ENCODE measurements at places on chromosomes 2 and 18.
A peak's percentile ranks its signal among the peaks of the same experiment; 100 is the strongest.

- DNase-seq, result peak; percentile 59
Measured at GRCh38 chr2:106095478-106096298, 98.4 kb downstream of the UXS1 start.

DNA sequence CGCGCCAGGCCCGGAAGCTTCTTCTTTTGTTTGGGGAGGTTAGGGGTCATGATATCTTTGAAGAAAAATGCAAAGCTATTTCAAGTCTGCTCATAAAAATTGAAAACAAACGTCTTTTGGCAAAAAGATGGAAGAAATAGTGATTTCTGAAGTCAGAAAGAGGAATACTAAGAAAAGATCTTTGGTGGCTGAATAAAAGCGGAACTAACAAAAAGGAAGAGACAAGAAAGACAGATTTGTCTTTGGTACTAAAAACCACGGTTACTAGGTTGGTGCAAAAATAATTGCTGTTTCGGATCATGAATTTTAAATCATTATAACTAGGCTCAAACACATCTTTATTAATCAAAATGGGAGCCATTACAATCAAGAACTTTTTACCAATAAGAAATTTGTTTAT, 164.6 kb upstream of the TRIB2 start:
- no peak for DNase-seq

DNA sequence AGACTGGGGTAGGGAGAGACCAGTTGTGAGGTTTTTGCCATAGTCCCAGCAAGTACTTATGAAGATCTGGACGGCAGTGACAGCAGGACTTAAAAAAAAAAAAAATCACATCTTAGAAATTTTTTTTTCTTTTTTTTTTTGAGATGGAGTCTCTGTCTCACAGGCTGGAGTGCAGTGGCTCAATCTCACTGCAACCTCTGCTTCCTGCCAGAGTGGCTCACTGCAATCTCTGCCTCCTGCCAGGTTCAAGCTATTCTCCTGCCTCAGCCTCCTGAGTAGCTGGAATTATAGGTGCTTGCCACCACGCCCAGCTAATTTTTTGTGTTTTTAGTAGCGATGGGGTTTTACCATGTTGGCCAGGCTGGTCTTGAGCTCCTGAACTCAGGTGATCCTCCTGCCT, 22.4 kb upstream of the STAT4 start:
- DNase-seq, result no peak

DNA sequence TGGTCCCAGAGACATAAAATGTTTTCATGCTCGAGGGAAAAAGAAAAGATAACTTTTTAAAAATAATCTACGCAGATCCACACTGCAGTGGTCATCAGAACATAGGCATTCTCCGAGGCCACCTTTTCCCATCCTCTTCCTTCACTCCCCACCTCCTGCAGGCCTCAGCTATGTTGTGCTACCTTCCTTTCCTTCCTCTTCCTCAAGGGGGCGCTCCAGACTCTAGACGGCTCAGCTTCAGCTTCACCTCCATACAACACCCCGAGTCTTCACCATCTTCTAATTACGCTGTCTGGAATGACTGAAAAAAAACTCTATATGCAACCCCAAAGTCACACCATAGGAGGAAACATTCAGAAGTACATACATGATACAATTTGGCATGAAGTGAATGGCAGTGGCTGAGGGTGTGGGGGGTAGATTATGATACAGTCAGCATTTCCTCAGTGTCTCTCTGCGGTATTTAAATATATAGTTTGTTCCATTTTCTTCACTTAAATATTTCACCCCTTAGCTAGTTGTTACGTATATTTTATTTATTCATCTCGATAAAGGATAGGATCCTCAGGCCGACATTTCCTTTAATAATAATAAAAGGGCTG, 583.6 kb downstream of the IRS1 start:
- peak; percentile 25 for DNase-seq

GRCh38 chr2:23169896-23170295, 215.1 kb upstream of the KLHL29 start:
- no peak for DNase-seq

GRCh38 chr2:56801770-56802169, 618.0 kb downstream of the CCDC85A start:
- no peak for DNase-seq

DNA sequence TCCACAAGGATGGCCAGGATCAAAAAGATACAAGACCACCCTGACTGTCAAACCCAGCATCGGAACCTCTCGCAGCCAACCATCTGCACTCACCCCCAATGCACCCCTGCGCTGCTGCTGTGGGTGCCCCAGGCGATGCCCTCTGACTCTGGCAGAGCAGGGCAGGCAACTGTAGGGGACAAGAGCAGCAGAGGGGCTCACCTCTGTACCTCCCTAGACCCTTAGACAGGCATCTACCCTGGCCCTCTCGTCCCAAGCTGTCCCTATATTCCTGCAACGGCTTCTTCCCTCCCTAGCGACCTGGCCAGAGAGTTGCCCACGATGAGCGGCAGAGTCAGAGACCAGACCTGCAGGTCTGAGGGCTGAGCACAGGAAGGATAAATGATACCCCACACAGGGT, 128.2 kb downstream of the HDAC4 start:
- no peak for DNase-seq

GRCh38 chr2:185012643-185013042, 414.3 kb downstream of the ZNF804A start:
- DNase-seq, result no peak

DNA sequence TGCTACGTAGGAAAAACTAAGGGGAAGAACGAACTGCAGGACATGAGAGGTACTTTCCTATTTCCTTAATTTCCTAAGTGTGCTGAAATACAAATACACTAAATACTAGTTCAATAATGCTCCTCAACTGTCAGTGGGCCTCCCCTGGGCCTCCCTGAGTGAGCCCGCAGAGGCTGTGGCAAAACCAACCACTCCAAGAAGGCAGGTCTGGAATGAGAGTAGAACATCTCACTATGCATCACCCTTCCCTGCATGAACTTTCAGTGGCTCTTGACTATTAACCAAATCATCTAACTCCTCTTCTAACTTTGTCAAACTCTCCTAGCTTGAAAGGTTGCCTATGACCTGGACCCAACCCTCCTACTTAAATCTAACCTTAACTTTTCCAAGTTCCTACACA, 84.6 kb downstream of the THADA start:
- DNase-seq, result peak; percentile 17

DNA sequence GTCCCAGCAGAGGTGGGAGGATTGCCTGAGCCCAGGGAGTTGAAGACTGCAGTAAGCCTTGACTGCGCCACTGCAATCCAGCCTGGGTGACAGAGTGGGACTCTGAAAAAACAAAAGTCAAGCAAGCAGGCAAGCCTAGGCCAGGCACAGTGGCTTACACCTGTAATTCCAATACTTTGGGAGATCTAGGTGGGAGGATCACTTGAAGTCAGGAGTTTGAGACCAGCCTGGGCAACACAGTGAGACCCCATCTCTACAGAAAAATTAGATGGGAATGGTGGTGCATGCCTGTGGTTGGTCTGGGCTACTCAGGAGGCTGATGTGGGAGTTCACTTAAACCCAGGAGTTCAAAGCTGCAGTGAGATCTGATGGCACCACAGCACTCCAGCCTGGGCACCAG, 28.6 kb downstream of the STARD7 start:
- DNase-seq, result no peak

- DNase-seq, result no peak
Measured at GRCh38 chr2:239589833-239590232, 189.0 kb upstream of the HDAC4 start.

- no peak for DNase-seq
Measured at GRCh38 chr18:42675810-42676209, 439.7 kb downstream of the RIT2 start.

DNA sequence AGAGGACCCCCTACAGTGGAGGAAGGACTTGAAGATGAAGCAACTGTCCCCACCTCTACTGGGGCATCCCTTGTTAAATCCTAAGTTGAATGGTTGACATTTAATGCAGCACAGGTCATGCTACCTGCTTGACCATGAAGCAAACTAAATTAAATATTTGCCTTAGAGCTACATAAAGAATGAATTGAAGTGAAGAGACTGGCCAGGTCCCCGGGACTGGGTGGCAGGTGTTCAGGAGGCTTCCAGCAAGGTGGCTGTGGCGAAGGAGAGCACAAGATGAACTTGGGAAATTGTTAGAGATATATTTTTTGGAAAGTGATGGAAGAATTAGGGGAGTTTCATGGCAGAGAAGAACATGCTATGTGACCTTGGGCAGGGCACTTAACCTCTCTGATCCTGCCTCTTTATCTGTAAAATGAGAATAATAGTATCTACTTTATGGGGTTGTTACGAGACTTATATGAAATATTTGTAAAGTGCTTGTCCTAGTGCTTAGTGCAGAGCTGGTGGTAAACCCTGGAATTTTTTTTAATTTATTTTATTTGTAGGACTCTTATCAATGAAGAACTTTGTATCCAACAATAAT, 37.3 kb downstream of the EFR3B start:
- DNase-seq, result no peak

GRCh38 chr2:105821428-105822125, 76.9 kb downstream of the NCK2 start:
- DNase-seq, result peak; percentile 2

- no peak for DNase-seq
Measured at GRCh38 chr18:70176537-70176936, 28.9 kb downstream of the RTTN start.

GRCh38 chr2:48613211-48613610, 4.4 kb upstream of the GTF2A1L start:
- DNase-seq, result no peak

GRCh38 chr2:53334610-53335009, 433.0 kb upstream of the CHAC2 start:
- DNase-seq, result no peak

GRCh38 chr2:100577777-100578176, 15.0 kb downstream of the PDCL3 start:
- no peak for DNase-seq

DNA sequence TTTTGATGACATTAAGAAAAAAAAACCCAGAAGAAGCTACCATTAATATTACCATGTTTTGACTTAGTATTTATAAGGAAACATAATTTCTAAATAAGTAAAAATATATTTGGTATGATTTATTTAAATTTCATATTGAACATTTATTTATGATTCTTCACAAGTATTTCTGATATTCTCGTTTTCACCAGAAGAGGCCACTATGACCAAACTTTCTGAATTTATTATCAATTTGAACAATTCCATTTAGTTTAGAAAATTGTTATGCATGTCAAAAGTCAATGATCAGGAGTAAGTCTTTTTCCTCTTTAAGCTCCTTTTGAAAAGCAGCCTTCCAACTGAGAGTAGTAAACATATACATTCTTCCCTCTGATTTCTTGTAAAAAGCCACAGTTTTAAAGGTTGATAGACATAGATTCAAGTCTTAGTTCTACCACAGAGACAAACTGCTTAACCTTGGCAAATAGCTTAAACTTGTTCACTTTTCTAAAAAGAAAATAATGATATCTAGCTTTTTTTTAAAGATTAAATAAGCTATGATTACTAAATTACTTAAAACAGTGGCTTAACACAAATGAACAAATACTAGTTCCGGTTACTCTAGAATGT, 329.9 kb downstream of the TRIB2 start:
- DNase-seq, result no peak

DNA sequence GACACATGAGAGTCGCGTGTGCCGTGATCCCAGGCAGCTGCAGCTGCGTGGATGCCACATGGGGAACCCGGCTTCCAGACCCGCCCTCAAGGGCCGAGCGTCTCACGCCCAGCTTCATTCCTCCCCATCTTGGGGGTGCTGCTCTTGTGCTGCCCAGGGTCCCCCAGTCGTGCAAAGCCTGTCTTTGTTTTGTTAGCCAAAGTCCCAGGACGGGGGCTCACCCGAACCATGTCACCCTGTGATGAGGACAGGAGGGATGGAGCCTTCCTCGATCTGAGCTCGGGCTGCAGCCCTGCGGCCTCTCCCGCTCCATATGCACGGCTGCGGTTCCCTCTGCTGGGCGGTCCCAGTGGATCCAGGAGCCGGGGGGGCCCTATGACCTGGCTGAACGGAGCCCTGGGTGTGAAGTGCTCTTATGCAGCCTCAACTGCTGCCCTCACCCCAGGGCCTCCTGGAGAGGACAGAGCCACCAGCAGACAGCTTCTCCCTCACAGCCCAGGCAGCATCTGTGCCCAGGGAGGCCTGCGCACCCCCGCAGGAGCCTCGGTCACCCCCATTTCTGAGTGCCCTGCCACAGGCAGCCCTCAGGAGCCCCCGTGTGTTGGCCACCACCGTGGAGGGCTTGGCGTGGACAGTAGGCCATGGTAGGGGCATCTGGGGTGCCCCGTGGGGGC, 99.0 kb upstream of the CTDP1 start:
- no peak for DNase-seq

GRCh38 chr2:186256540-186256939, 229.5 kb upstream of the ZC3H15 start:
- no peak for DNase-seq

DNA sequence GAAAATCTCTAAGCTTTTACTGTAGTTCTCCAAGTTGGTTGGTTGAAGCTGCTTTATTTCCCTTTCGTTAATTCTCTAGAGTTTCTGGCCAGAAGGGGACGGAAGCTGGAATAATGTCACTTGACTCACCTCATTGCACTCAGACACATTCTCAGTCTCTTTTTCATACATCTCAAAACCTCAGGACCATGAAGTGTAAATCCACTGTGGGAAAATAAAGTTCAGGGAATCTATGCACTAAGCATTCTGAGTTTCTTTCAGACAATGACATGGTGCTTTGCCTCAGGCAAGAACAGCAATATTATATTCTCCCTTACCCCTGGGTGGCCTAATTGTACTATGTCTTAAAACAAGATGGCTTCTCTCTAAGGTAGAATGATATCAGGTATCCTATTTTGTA, 167.8 kb downstream of the PRPF40A start:
- DNase-seq, result no peak

DNA sequence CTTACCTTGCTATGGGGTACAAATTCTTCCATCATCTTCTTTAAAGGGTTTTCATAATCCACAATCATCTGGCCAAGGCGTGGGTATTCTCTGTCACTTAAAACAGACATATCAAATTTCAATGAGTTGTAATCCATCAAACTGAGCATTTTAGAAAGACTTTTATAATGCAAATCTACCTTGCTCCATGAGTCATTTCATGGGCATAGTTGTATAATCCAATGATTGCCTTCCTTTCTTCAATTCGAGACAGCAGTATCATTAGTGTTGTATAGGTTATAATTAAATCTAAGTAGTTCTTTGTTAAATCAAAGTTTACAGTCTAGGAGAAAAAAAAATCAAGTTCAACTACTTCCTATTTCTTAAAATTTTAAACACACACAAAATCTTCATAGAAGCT, 36.3 kb downstream of the NCKAP1 start:
- DNase-seq, result no peak

DNA sequence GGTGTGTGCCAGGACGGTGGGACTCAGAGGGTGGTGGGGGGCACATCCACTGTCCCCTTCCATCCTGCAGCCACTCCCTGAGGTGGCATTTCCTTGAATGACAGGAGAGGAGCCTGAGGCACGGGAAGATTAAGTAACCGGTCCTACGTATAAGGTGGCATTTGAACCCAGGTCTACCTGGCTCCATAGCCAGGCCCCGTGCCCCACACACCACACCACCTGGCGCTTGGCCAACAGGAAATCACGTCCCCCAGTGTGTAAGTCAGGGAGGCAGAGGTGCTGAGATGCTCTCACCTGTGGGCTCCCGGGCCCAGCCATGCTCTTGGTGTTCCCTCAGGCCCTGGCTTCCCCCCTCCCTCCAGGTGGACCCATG, 53.7 kb downstream of the HPCAL1 start:
- no peak for DNase-seq

Measured in T-helper 2 cell treated with Interferon-gamma antibody and Interleukin-4, amounts not matched to agents 5 μg/mL and 100 μg/mL, for 36 hours (primary cell).